GM23248 (cell line): ENCODE measurements at places on chromosomes 16 and 17. TPM values are rescaled to one million over a fixed set of nuclear protein-coding genes. Genes with fewer than 3 reads are reported as not detected.

Gene CCDC144A
- 0.03 and 0.24 TPM in 2 replicates for polyA plus RNA-seq

Gene G6PC1
- polyA plus RNA-seq, result not detected in 2 replicates

Gene TCAP
- polyA plus RNA-seq, result not detected in 2 replicates

Gene MMP2
- 1,457 and 1,484 TPM in 2 replicates for polyA plus RNA-seq

Gene SPDYE4
- not detected in 2 replicates for polyA plus RNA-seq

Gene RHBDL3
- polyA plus RNA-seq, result 0.09 TPM in 1 of 2 replicates, not detected in the other

Gene TTYH2
- 0.19 and 0.38 TPM in 2 replicates for polyA plus RNA-seq
